ENCODE measurements at places on chromosomes 12 and 14.

DNA sequence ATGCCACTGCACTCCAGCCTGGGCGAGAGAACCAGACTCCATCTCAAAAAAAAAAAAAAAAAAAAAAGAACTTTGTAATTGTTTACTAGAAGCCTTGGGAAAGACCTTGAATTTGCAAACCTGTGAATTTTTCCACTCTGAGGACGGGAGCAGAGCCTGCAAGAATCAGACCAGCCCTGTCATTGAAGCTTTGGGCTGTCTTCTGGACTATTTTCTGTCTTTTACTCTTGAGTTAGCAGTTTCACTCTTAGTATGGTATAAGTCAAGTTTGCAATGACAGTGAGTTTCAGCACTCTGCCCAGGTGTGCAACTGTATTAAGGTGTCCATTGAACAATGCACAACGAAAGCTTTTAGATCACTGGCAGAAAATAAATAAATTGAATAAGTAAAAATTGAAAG, 81.4 kb upstream of the KRAS start:
- DNase-seq = no peak

DNA sequence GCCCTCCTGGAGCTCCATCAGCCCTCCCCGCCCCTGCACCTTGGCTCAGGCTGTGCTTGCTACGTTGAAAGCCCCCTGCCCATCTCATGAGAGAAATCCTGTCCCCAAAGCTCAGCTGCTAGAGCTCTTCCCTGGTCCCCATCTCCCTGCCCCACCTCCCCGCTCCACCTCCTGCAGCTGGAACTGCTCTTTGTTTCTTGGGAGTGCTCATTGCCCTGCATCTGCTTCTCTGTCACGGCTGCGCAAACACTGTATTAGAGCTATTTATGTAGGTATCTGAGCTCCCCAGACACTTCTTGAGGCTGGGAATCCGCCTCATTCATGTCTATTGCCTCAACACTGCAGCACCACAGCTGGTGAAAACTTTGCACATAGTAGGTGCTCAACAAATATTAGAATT, 32.8 kb upstream of the PRIMA1 start:
- DNase-seq = no peak

GRCh38 chr12:6534945-6535696, 804 bp downstream of the GAPDH start:
- peak; percentile 74 for DNase-seq

GRCh38 chr12:1391722-1392121, 202.7 kb downstream of the FBXL14 start:
- DNase-seq = no peak

- no peak for DNase-seq
These were observed 205.0 kb downstream of the SUDS3 start for GRCh38 chr12:118581371-118581770.

GRCh38 chr12:65501093-65501621, 222.7 kb downstream of the MSRB3 start:
- DNase-seq = no peak

GRCh38 chr14:54471641-54472040, 17.1 kb downstream of the GMFB start:
- no peak for DNase-seq

- DNase-seq = no peak
These were observed 81.6 kb upstream of the SINHCAF start for GRCh38 chr12:31407562-31407961.

DNA sequence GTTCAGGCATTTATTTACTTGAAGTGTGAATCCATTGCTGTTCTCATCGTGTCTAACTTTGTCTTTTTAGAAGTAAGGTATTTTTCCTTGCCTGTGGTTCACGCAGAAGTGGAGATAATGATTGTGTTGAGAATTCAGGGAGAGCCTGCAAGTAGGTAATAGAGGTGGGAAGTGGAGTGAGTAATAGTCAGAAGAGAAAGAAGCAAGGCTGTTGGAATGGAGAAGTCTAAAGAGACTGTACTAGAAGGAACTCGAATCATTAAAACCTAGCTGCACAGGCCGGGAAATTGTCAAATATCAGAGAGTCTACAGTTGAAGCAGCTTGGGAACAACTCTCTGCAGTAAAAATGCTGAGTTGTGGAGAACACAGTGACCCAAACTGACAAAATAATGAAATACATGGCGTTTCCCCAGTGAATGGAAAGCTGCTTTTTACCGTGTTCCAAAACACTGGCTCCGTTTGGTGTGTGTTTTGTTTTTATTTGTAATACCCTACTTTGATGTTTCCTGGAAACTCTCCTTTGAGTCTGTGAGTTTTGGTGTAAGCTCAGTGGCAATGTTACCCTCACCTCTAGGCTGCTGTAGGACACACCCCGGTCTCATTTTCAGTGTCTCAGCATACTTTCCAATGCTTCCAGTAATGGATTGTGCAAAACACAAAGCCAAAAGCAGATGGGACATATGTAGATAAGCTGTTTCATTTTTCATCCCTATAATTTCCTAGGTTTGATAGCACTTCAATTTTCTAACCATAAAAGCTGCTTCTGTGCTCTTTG, 146.6 kb downstream of the CRADD start:
- no peak for DNase-seq

DNA sequence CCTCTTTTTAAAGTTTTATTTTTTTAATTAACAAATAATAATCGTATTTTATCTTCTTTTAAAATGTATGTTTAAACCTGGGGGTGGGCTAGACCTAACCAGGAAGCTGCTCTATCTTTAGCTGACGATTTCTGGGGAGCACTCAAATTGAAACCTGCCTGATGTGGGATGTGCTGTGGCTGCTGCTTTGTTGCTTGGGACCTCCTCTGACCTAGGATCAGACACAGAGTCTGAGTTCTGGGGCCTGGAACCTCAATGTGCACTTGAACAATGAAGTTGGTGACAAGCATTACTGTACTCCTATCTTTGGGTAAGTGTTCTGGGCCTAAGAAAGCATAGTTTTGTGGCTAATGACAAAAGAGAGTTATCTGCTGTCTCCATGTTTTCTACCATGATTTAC, 386.7 kb downstream of the DAD1 start:
- DNase-seq = no peak

GRCh38 chr14:21018781-21019180, 6.1 kb downstream of the NDRG2 start:
- no peak for DNase-seq

DNA sequence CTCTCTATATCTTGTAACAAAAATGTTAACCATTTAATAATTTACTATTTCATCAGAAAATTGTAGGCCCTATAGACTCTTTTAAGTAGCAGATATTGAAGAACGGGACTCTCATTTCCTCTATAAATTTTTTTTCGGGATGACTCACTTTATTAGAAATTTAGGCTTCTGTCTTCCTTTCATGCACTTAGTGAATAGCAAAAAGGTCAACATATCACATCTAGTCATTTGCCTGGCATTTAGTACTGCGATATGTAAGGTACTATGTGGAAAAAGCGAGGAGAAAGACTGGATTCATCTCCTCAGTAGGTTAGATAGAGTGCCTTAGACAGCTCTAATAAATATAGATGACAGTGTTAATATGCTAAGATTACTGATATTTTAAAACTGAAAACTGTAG, 166.3 kb upstream of the PTPRQ start:
- DNase-seq = no peak

- no peak for DNase-seq
These were observed 1324.0 kb upstream of the USP15 start for GRCh38 chr12:60935981-60936761.
